ENCODE measurements at places on chromosomes 3 and 15.

DNA sequence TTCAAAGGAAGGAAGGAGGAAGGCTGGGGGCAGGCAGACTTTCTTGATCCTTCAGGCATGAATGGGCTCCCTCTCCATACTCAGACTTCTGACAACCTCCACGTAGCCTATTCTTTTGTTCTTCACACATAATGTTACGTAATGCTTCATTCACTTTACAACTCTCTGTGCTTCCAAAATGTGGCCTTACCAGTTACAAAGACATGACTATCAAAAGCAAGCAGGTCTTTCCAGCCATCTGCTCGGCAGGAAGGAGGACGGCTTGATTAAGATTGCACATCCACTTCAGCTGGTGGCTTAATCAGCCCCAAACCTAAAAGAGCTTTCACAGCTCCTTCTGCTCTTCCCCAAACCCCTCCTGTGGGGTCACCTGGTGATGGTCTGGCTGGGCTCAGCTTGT is 263.2 kb downstream of the XXYLT1 start:
- DNase-seq: no peak

GRCh38 chr3:83902787-83903533 is 1055.8 kb upstream of the CADM2 start:
- DNase-seq: no peak

DNA sequence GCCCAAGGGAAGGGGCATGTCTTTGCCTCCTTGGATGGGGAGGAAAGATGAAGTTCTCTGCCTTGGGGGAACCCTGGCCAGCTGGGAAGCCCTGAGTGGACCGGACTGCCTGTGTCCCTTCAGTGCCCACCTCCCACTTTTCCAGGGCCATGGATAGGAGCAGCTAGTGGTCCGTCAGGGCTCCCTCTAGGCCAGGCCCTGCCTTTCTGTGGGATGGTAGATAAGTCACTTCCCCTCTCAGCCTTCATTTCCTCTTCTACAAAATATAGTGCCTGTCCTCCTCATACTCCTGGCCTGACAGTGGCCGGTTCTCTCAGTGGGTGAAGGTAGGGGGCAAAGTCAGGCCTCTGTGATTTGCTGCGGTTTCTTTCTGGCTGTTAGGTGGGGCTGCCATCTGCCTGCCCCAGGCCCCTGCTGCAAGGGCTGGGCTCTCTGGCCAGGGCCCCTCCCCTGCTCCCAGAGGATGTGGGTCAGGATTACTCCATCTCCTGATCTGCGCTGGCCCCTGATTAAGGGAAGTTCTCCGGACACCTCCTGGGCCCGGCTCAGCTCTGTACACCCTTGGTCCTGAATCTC is 1.4 kb downstream of the PLEKHO2 start:
- DNase-seq: no peak

DNA sequence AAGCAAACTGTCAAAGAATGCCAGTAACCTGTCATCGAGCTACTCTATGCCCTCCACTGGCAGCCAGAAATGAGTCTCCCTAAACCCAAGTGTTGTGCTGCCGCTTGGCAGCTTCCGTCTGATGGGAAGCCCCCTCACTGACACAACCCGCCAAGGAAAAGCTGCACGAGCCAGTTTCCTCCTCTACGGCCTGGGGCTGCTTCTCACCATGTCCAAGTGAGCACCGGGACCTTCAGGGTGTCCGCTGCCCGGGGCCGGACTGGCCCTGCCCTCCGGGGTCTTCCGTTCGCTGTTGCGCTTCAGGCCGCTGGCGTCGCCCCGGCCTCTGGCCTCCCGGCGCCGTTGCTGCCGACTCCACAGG is 490 bp downstream of the TOMM70 start:
- DNase-seq: no peak

GRCh38 chr3:48427630-48427962 is 2.3 kb downstream of the PLXNB1 start:
- no peak for DNase-seq

GRCh38 chr3:116951610-116952009 is 242.0 kb downstream of the TUSC7 start:
- no peak for DNase-seq

DNA sequence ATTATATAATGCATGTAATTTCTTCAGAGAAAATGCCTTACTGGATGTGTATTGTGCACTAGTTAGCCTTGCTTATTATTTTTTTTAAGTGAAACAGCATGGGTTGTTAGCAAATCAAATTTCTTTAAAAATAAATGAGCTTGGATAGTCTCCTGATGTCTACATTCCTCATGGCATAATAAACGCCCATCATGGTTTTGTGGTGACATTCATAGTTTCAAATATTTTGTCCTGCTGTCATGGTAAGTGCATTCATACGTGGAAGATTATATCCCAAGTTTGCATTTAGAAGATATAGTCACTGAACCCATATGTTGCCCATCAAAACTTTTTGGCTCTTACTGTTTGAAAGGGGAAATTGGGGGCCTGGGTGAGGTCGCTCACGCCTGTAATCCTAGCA is 130.7 kb downstream of the ALCAM start:
- DNase-seq: no peak

GRCh38 chr3:122515020-122515468 is 305 bp upstream of the KPNA1 start:
- DNase-seq: no peak

DNA sequence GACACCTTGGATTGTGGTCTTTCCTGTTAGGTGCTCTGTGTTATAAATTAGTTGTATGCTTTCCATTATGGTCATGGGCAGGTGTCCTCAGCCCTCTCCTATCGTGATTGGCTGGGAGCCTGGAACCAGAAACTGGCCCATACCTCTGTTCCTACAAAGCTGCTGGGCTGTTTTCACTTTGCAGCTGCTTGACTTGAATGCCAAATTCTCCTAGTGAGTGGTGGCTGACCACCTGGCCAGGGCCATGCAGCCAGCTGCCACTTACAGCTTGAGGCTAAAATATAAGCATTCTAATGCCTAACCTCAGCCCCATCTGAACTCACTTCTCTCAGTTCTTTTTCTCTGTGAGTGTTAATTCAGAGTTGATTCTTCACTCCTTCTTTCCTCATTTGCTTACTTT is 239.3 kb upstream of the GBE1 start:
- no peak for DNase-seq

- no peak for DNase-seq
Measured at GRCh38 chr3:196216681-196217211, 412 bp downstream of the SLC51A start.

GRCh38 chr3:100941451-100941850 is 51.8 kb downstream of the ABI3BP start:
- no peak for DNase-seq

DNA sequence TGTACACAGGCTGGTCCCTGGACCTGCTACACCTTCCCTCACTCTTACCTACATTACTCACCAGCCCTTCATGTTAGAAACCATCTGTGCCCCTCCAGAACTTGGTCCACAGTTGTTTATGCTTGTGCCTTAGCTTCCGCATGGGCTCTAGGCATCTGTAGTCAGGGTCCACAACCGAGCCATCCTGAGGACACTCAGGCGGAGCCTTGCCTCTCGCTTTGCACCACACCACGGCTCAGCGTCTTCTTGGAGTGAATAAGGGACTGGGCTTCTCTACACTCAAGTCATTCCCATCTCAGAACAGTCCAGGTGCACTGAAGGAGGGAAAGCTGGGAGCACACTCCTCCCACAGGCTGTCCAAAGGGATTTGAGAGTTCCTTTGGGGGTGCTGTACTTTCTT is 97.8 kb downstream of the HMG20A start:
- no peak for DNase-seq

GRCh38 chr3:129366312-129366831 is 62.1 kb downstream of the EFCAB12 start:
- DNase-seq: no peak

- DNase-seq: no peak
Measured at GRCh38 chr3:62214850-62215249, 158.5 kb downstream of the FEZF2 start.

GRCh38 chr3:17035966-17036365 is 151.2 kb downstream of the PLCL2 start:
- DNase-seq: no peak

DNA sequence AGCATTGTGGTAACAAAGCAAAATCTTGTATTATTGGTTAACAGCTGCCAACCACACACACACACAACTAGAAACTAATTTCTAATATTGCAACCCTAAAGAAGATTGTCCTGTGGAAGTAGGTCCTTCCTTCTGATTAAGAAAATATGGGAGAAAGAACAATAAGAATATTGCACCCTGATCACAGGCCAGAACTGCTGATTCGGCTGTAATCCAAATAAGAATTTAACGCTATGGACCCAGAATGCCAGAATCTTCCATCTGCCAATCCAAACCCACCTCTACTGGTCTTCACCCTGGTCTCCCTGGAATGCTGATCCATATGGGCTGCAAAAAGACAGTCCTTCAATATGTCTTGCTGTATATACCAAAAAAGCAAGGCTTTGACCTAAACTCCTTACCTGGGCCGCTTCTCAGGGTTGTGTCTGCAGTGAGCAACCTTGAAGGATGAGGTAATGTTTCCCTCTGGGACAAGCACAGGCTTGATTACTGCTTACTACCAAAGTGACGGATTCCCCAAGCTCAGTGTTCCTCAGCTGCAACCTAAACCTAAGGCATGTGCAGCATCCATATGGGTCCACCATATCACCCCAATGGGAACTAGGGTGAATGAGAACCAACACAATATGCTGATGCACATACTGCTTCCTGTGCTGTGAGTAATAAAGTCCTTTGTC is 8.0 kb downstream of the CCDC14 start:
- no peak for DNase-seq

GRCh38 chr3:175564363-175564762 is 705.2 kb downstream of the NAALADL2 start:
- DNase-seq: no peak

- no peak for DNase-seq
Measured at GRCh38 chr3:134627831-134628230, 23.0 kb downstream of the KY start.

DNA sequence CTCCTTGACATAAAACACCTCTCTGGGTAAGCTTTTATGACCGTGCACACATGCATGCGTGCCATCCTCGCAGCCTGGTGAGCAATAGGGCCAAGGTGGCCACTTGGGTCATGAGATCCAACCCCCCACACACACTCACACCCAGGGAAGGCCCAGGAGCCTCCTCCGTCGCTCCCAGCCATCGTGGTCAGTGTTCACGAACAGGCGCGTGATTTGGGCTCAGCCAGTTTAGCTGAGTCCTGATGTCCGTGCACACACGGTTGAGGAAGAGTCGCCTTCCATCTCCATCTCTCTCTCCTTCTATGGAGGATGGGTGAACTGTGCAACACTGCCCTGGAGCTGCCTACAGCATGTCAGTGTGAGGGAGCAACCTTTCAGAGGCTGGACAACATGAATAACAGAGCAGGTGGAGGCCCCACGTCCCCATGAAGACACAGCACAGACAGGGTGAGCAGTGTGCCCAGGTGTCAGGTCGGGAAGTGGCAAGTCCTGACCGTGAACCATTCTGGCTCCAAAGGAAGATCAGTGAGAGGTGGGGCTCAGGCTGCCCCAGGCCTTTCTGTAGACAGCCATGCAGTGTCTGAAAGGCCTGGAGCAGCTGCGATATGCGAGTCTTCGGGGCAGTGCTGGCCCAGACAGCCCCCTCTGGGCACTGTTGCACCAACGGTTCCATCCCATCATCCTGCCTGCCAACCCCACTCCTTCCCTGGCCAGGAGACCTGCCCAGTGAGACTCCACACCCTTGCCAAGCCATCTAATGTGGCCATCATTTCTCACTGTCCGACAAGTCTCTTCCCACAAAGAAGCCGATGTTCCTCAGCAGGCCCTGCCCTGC is 253.4 kb downstream of the OCA2 start:
- DNase-seq: no peak

GRCh38 chr3:7684182-7684715 is 817.4 kb upstream of the LMCD1 start:
- no peak for DNase-seq

- DNase-seq: no peak
Measured at GRCh38 chr15:91864664-91865063, 11.2 kb downstream of the SLCO3A1 start.

- no peak for DNase-seq
Measured at GRCh38 chr15:93144463-93145236, 55.6 kb upstream of the RGMA start.

GRCh38 chr3:155244699-155245098 is 48.8 kb downstream of the STRIT1 start:
- DNase-seq: no peak

GRCh38 chr3:141268306-141268705 is 36.7 kb downstream of the PXYLP1 start:
- no peak for DNase-seq

DNA sequence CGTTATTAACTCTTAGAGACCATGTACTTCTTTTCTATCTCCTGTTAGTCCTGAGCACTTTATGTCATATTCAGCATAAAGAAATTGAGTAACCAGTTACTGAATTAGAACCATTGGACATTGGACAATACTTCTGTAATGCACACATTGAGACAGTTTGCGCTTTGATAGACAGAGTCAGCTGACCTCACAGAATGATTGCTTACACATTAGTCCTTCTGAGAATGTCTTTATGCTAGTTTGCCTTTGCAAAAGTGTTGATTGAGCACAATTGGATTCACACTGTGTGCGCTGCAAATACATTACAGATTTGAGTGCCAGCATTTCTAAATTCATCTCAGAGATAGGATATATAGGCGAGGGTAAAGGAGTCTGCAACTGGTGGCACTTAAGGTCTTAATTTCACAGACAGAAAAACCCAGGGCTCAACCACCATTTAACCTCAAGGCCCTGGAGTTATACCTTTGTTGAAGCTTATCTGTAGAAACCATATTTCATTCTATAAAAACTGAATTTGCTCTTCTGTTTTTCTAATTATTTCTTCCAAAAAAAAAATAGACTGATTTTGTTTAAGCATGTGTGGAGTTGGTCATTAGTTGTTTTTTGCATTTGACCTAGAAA is 3.8 kb downstream of the SERPINI1 start:
- no peak for DNase-seq

DNA sequence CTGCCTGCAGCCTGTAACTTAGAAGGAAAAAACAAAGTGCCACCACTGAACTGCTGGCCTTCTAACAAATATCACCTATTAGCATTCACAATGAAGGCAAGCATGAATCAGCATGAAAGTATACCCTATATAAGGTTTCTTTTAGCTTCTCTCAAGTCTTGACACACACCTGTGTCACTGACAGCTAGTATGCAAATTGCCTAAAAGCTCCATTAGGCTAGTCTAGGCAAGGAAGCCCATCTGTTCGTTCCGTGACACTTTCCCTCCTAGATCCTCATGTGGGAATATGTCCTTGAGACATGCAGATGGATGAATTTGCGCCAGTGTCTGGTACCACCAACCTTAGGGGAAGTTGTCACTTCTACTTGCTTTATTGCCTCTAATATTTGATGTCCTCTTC is 129.3 kb downstream of the RBMS3 start:
- DNase-seq: no peak

GRCh38 chr15:22950256-22950990 is 29.7 kb downstream of the CYFIP1 start:
- no peak for DNase-seq

DNA sequence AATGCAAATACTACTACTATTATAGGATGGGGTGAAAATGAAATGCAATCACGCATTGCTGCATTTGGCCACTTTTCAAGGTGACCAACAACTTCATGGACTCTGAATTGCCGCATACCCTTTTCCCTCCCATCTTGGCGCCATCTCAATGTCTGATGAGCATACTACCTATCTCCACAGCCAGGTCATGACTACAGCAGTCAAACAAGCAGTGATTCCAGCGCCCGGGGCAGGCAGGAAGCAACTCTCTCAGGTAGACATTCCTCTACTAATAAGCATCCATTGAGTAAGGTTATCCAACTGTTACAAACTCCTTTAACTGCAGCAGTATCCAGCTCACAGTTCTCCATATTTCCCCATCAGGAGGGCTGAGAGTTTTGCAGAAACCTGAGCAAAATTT is 155.4 kb downstream of the ADAMTS17 start:
- DNase-seq: no peak

Measured in stimulated activated CD8-positive, alpha-beta memory T cell treated with anti-CD3 and anti-CD28 coated beads, Interleukin-4, amount 100 ng/mL, for 1 hour (primary cell).